ENCODE measurements at places on chromosomes 2 and 18. TPM values are rescaled to one million over a fixed set of nuclear protein-coding genes. Genes with fewer than 3 reads are reported as not detected.

OTOF gene
- total RNA-seq, result 0.15 TPM

DNA sequence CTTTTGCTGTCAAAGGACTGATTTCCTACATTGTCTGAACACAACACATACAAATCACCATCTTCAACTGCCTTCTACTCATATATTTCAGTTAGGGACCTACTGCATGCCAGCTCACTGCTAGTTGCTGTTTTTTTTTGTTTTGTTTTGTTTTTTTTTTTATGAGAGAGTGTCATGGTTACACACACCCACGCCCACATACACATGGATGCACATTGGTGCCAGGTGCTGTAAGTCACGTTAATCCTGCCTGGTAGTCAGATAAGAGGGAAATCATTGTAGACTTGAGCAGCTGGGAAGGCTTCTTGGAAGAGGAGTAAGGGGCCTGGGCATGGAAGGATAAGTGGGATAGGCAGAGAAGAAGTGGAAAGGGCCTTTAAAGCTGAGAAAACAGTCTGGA, 209.9 kb downstream of the TDRD15 start:
- DNase-seq, result no peak

- DNase-seq, result no peak
Observed at GRCh38 chr18:77346208-77346810, 96.7 kb downstream of the GALR1 start.

DNA sequence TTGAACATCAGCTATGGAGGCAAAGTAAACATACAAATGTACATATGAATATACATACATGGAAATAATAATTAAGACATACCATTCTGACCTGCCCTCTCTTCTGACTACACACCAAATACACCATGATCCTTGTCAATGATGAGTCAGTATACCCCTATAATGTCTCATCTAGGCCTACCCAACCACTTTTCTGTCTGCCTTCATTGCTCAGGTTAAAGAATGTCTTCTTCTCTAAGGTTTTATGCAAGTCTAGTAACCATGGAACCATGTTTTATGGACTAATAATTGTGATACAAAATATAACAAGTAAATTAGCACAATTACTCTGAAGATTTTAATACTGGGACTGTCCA, 128.7 kb downstream of the NCKAP5 start:
- no peak for DNase-seq

DNA sequence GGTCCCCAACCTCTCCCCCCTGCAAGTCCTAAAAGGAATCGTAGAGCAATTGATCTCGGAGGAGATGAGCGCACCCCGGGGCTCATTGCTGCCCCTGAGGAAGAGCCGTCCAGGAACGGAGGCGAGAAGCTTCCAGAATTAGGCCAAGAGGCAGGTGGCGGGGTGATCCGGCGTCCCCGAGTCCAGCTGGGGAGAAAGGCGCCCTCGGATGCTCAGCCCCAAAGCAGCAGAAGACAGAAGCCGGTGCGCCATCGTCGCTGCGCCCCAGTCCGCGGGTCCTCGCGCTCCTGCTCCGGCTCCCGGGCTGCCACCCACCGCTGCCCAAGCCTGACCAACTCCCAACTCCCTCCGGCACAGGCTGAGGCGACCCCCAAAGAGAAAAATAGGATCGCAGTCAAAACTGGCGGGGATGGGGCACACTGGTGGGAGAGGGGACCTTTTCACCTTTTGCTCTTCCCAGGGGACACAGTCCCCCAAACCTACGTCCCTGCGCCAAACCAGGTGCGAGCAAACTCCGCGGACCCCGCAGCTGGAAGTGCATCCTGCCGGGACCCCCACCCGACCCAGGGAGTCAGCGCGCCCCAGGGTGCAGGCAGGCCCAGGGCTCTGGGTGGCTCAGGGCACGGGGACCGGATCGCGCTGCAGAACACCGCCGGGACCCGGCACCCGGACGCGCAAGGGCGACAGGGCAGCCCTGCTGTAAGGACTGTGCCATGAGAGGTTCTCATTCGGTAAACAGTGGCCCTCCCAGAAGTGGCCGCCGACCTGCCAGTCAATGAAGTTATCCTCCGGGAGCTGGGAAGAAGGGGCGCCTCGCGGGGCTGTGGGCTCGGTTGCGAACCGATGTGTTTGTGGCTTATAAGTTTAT, 8.4 kb upstream of the MEIS1 start:
- peak; percentile 59 for DNase-seq

DNA sequence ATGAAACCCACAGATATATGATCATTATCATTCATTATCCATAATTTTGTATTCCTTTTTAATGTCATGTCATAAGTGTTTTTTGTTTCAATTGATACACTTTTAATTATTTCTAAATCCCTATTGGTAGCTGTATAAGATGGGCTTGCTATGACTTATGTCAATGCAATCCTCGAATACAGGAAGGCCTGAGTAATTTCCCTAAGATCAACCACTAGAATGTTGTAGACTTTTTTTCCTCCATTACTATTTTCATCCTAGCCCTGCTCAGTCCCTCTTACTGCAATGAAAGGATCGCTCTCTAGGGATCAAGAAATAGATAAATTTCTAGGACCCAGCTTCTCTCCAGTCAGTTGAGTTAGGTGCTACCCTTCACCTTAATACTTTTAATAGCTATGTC, 186.3 kb downstream of the KCNE4 start:
- no peak for DNase-seq

DNA sequence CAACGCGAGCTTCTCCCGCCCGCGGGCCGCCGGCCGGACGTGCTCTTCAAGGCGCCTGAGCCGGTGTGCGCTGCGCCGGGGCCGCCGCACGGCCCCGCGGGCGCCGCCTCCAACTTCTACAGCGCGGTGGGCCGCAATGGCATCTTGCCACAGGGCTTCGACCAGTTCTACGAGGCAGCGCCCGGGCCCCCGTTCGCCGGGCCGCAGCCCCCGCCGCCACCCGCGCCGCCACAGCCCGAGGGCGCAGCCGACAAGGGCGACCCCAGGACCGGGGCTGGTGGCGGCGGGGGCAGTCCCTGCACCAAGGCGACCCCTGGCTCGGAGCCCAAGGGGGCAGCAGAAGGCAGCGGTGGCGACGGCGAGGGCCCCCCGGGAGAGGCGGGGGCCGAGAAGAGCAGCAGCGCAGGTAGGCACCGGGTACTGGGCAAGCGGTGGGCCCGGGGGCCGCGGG, 676 bp downstream of the HOXD11 start:
- DNase-seq, result peak; percentile 26

DNA sequence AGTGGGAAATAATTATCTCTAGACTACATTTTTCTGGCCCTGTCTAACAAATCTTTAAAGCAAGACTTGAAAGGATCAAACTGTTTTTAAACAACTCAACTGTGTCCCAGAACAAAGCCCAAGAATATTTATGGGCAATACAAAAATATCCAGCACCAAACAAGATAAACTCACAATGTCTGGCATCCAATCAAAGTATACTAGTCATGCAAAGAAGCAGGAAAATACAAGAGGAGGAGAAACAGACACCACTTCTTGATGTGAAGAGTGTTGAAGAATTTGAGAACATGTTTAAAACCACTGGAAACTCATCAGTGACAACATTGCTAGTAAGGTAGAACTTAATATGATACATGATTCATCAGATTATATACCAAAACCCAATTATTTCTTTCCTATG, 66.1 kb upstream of the CDC42EP3 start:
- DNase-seq, result no peak
